NCI-H187 (cell line): ENCODE measurements at places on chromosomes 11 and 22.

GRCh38 chr22:20773793-20774212, at the start of gene SERPIND1:
SERPIND1 (plus strand) TSS chr22:20774113; CDS start chr22:20779313, 5,200 bp downstream.
- DNase-seq, result no peak

- DNase-seq, result no peak
Measured at GRCh38 chr11:103486604-103487003, 377.4 kb downstream of the DYNC2H1 start.

- no peak for DNase-seq
Measured at GRCh38 chr11:4551346-4551979, 6.5 kb downstream of the OR52M1 start.

GRCh38 chr11:111367411-111368284, 11.4 kb downstream of the POU2AF1 start:
- DNase-seq, result no peak

DNA sequence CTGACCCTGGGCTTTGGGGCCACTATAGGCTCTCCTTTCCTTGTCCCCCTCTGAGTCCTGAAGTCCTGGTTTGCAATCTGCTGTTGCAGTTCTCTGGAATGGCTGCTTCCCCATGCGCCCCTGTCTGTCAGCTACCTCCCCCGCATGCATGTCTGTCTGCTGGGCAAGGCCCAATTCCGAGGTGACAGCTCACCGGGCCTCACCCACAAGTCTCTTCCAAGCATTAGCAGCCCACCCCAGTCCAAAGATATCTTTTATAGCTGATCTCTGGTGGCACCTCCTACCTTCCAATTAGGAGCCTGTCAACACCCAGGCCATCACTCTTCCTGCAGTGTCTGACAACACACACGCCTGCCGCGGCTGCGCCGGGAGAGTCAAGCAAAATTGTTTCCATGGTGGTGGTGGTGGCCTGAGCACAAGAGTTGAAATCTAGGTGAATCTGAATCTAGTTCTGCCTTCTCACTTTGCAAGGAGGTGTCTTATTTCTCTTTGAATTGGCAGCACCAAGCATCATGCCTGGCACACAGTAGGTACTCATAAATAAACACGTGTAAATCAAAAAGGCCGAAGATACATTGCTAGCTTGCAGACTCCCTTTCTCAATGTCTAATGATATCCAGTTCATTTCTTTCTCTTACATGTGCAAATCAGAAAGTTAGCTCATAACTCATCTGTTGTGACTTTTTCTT, 1.2 kb upstream of the LMO2 start:
- DNase-seq, result no peak

DNA sequence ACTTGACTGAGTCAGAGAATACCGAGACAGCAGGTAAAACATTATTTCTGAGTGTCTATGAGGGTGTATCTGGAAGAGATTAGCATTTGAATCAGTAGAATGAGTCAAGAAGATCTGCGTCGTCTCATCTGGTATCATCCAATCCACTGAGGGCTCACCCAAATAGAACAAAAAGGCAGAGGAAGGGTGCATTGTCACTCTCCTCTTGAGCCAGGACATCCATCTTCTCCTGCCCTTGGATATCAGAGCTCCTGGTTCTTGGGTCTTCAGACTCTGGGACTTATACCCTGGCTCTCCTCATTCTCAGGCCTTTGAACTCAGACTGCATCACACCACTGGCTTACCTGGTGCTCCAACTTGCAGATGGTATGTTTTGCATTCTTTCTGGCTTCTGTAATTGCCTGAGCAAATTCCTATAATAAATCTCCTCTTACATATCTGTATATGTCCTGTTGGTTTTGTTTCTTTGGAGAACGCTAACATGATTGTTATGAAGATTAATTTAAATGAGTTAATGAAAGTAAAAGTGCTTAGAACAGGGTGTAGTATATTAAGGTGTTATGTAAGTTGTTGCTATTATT, 49.3 kb downstream of the ME3 start:
- DNase-seq, result no peak

- no peak for DNase-seq
Measured at GRCh38 chr11:30985536-30985935, 384.0 kb downstream of the DCDC1 start.

- DNase-seq, result no peak
Measured at GRCh38 chr11:32071811-32072210, 19.1 kb upstream of the RCN1 start.

- DNase-seq, result no peak
Measured at GRCh38 chr22:21964918-21965484, 12.4 kb upstream of the PPM1F start.

- no peak for DNase-seq
Measured at GRCh38 chr11:77140231-77140851, 12.3 kb downstream of the MYO7A start.

DNA sequence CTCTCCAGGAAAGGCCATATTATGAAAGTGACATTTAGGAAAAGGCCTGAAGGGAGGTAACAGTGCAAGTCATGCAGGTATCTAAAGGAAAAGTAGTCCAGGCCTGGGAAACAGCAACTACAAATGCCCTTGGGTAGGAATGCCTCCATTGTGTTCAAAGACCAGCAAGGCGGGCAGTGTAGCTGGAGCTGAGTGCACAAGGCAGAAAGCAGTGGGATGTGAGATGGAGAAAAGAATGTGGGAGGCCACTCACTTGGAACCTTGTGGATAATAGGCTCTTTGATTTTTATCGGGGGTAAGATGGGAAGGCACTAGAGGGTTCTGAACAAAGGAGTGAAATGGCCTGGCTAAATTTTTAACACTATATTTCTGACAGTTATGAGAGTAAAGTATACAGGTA, 188.6 kb downstream of the PGR start:
- DNase-seq, result no peak

DNA sequence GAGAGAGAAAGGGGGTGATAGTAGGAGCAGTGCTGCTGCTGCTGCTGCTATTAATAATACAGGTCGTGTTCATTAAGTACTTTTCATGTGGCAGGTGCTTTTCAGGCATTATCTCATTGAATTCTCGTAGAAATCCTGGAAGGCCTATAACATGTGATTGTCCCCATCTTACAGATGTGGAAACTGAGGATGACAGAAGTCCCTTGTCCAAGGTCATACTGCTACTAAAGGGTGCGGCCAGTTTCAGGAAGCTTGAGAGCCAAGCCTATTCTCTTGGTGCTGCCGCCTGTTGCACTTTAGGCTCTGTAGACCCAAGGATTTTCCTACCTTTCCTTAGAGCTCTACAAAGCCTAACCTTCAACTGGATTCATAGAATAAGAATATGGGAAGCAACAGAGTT, 193.3 kb downstream of the DBX1 start:
- DNase-seq, result no peak

- no peak for DNase-seq
Measured at GRCh38 chr22:50600967-50601668, 525 bp downstream of the MAPK8IP2 start.

DNA sequence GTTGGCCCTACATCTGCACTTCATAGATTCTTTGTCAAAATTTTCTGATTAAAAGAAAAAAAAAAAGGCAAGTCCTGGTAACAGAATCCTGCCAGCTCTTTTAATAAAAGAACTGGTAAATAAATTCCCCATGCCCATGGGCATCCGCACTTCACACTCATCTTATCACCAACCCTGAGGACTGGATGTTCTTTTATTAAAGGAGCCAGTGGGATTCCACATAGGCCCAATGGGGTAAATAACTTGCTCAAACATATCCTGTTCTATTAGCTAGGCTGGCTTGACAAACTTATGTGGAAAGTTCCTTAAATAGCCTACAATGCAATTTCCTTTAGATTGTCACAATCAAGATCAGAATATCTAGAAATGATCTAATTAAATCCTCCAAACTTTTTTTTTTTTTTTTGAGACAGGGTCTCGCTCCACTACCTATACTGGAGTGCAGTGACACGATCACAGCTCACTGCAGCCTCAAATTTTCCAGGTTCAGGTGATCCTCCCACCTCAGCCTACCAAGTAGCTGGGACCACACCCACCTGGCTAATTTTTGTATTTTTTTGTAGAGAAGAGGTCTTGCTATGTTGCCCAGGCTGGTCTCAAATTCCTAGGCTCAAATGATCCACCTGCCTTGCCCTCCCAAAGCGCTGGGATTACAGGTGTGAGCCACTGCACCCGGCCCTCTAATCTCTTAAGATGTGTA, 380.9 kb downstream of the LARGE1 start:
- DNase-seq, result no peak

DNA sequence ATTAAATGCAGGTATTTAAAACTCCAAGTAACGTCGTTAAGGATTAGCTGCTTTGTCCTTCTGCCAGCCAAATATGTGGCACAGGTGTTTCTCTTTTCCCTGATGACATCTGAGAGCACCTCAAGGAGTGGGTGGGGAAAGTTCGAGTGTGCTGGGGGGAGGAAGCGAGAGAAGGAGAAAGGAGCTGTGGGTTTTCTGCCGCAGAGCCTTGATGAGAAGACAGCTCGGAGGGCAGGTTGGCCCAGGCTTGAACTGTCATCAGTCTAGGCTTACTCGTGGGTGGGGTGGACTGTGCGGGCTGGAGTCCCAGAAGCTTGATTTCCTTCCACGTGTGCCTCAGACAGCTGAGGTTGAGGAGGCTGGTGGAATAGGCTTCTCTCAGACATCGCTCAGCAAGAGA, 15.2 kb upstream of the SORL1-AS1 start:
- peak; percentile 51 for DNase-seq

GRCh38 chr22:37012262-37012904, 6.9 kb downstream of the TST start:
- no peak for DNase-seq

DNA sequence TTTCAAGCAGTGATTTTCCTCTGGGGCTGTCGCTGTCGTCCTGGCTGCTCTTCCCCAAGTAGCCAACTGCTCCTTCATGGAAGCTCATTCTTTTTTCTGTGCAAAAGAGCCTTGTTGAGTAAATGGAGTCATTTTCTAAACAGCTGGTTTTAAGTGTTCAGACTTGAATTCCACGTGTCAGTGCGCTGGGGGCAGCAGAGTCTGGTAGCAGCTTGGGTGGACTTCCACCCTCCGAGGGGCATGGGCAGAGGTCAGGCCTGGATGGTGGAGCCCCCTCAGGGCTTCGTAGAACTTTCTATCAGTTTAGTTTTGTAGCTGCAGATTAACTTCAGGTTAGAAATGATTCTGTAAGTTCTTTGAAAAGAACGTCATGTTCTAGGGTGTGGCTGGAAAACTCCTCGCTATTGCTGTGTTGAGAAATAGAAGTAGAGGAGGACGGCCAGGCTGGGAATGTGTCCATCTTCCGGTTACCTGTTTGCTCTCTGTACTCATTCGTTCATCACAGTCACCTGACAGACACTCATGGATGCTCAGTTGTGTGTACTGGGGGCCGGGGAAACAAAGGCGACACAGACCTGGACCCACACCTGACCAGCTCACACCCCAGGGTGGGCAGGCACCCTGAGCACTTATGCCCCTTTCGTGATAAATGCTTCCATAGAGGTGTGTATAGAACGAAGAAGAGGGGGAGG, 270.7 kb downstream of the TBC1D22A start:
- DNase-seq, result no peak

DNA sequence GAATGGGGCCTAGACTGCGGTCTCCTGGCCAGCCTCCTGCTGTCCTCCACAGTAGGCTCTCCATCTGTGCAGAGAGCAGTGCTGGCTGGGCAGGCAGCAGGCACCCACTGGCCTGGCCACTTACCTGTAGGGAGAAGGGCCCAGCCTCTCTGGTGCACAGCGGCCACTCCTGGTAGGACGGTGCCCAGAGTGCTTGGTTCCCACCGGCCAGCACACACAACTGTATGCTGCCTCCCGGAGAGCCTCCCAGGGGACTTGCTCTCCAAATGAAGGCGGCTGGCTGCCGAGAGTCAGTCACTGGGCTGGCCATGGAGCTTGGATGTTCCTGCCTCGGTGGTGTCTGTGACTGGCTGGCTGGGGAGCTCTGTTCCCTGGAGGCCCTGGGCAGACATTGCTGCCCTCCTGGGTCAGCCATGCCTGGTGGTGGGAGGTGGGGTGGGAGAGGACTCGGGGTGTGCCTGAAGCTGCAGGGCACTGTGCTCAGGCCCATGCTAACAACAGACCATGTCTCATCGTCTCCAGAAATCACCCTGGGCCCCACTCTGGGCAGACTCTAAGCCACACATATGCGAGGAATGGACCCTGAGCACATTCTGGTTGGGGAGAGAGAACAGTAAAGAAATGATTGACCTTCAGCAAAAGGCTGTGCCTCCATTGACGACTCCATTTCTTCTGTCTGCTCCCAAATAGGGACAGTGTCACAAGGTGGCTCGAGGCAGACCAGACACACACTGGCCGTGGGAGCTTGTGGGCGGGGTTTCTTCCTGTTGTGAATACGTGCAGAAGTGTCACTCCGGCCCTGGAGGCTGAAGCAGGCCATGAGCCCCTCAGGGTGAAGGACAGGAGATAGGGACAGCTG, 350.8 kb downstream of the TBC1D22A start:
- DNase-seq, result no peak

DNA sequence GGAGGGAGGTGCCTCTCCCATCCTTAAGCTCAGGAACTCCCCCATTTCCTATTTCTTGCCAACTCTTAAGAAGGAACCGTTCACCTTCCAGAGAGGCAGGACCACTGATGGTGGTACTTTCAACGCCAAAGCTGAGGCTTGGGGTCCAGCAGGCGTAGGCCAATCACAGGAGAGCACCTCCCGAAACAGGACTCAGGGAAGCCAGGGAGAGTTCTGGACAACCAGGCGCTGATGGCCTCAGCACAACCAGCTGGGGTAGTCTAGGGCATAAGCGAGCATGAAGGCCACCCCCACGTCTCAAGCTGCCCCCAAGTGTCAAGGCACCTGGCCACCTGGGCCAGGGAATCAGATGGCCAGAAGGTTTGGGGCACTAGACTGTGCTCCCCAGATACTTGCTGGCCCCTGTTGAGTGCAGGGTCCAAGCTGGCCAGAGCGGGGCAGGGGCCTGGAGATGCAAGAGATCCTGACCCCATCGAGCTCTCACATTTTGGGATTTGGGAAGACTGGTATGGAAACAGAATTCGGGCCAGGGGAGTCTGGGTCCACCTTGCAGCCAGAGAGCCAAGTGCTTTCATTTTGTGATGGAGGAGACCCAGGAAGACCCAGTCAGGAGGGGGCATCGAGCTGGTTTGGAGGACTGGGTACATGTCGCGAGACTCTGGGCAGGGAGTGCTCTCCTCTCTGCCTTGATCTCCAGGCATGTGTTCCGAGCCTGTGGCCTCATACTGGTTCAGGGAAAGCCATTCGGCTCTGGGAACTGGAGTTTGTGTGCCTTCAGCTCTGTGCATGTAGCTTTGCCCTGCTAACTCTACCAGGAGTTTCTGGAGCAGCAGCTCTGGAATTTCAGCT, 926 bp downstream of the CD6 start:
- no peak for DNase-seq

GRCh38 chr11:119469506-119469905, 46.5 kb upstream of the THY1 start:
- no peak for DNase-seq

DNA sequence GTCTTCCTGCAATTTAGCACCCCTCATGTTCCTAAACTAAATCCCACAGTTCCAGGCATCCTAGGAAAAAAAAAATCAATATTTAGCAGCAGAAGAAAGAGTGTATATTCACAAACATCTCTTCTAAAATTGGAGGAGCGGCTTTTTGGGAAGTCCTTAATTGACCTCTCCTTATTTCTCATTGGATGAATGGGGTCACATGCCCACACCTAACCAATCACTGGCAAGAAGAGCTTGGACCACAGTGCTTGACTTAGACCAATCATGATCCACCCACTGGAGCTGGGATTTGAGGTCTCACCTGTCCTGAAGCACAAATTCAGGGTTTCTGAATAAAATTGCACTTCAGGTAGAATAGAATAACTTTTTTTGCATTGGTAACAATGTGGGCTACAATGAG, 16.0 kb downstream of the CD44 start:
- DNase-seq, result no peak

- no peak for DNase-seq
Measured at GRCh38 chr22:39489094-39490068, 12.7 kb upstream of the MIEF1 start.
